ENCODE measurements at places on chromosomes 3 and 15.

GRCh38 chr3:40310705-40311104, 1.2 kb downstream of the EIF1B start:
- DNase-seq, result no peak

- DNase-seq, result no peak
Measured at GRCh38 chr3:87350367-87351199, 74.2 kb upstream of the POU1F1 start.

DNA sequence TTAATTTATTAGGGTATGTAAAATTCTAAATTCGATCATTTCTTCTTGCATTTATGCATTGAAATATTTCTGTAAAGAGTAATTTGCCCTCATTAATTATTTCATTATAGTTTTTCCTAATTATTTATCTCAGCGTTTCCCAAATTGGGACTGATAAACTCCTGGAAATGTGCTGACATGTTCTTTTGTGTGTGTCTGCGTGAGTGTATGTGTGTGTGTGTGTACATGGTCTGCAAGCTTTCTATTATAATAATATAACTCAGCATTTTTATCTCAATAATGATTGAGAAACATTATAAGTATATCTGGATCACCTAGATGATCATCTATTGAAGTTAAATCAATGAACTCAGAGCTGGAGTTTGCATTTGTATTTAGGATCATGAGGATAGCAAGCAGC, 38.7 kb downstream of the TMEM45A start:
- DNase-seq, result no peak

DNA sequence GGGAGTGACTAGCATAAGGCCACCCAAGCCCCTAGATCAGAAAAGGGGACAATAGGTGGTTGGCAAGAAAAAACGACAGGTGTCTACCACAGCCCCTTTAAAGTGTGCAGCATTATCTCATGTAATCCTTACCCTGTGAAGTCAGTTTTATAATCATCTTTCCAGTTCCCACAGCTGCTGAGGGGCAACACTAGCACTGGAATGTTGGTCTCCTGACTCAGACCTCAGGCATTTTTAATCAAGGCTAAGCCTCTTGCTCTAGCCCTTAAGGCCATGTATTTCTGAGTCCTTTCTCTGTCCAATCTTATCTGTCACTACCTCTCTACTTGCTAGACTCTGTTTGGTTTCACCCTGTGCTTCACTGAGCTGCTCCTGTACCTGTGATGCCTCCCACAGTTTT, 171.7 kb downstream of the TLE3 start:
- DNase-seq, result no peak

DNA sequence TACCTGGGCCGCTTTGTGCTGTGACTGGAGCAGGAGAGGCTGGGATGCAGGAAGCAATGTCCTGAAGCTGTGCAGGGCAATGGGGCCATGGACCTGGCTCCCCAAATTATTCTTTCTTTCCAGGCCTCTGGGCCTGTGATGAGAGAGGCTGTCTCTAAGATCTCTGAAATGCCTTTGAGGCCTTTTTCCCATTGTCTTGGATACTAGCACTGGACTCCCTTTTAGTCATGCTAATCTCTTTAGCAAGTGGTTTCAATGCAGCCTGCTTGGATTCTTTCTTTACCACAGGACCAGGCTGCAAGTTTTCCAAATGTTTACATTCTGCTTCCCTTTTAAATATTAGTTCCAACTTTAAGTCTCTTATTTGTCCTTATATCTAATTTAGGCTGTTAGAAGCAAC, 64.8 kb upstream of the SGO1 start:
- DNase-seq, result no peak

GRCh38 chr3:101193957-101194356, 126.4 kb downstream of the IMPG2 start:
- DNase-seq, result no peak

GRCh38 chr3:42505128-42505848, 2.8 kb downstream of the VIPR1 start:
- peak; percentile 50 for DNase-seq

DNA sequence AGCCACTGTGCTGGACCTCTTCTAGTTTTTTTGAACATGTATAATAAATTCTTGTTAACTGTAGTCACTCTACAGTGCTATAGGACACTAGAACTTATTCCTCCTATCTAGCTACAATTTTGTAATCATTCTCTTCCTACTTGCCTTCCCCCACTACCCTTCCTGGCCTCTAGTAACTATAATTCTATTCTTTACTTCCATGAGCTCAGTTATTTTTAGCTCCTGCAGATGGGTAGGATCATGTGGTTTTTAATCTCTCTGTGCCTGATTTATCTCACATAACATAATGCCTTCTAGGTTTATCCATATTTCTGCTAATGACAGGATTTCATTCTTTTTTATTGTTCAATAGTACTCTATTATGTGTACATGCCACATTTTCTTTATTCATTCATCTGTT, 113.2 kb upstream of the FGF7 start:
- DNase-seq, result no peak

- no peak for DNase-seq
Measured at GRCh38 chr3:95277613-95278012, 1214.8 kb downstream of the NSUN3 start.

DNA sequence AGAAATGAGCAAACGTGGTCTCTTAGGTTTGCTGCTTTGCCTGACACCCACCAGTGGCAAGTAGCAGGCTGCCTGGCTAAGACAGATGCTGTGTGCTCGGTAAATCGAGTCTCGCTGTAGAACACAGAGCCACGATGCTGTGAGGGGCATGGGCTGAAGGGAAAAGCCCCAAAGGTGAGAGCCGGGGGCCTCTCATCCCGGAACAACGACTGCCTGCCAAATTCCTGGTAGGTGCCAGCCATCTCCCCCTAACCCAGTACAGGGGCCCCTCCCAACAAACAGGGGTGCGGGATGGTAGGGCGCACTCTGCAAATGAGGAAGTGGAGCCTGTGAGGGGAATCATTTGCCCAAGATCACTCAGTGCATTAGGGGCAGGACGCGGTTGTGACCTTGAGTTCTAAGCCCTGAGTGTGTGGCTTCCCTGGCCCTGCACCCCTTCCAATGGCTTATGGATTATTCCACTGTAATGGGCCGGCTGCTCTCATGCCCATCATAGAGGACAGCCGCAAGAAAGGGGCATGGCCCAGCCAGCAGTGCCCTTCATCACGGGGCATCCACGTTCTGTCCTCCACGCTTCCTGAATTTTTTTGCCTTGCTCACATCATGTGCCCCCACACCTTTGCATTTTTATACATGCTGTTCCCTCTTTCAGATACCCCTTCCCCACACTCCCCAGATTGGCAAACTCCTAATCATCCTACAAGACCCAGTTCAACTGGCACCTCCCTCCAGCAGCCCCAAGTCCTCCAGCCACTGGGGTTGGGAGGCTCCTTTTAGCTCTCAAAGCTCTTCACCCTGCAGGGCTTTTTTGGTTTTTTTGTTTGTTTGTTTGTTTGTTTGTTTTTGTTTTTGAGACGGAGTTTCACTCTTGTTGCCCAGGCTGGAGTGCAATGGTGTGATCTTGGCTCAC, 125.4 kb downstream of the NUP210 start:
- no peak for DNase-seq

Measured in right atrium auricular region (tissue), 2 donors.